ENCODE measurements at places on chromosomes 11 and 22. TPM values are rescaled to one million over a fixed set of nuclear protein-coding genes. Genes with fewer than 3 reads are reported as not detected.

GPHA2 gene
- total RNA-seq: not detected

KDM4E gene
- total RNA-seq: not detected

TSGA10IP gene
- total RNA-seq: not detected

TCN1 gene
- total RNA-seq: not detected

SPDYC gene
- total RNA-seq: not detected

PRAME gene
- total RNA-seq: 0.19 TPM

BAIAP2L2 gene
- not detected for total RNA-seq

MS4A6A gene
- total RNA-seq: 40.8 TPM

OR5B21 gene
- not detected for total RNA-seq

TRIM64C gene
- total RNA-seq: not detected

OR8D1 gene
- total RNA-seq: not detected

PKDREJ gene
- total RNA-seq: 0.04 TPM

SMIM35 gene
- total RNA-seq: not detected

GGTLC2 gene
- not detected for total RNA-seq

CD3E gene
- not detected for total RNA-seq

CHEK1 gene
- 0.59 TPM for total RNA-seq

DGAT2 gene
- 27.7 TPM for total RNA-seq

DNAJB7 gene
- not detected for total RNA-seq

GLB1L2 gene
- 2.4 TPM for total RNA-seq

ALDH3B1 gene
- 21.6 TPM for total RNA-seq

OTOG gene
- not detected for total RNA-seq

TMPRSS13 gene
- total RNA-seq: not detected

CALCB gene
- not detected for total RNA-seq

CPT1B gene
- total RNA-seq: 184 TPM

CCDC81 gene
- not detected for total RNA-seq

SERHL2 gene
- total RNA-seq: 2.4 TPM

KRTAP5-11 gene
- total RNA-seq: not detected

MS4A4A gene
- 7.8 TPM for total RNA-seq

MYOD1 gene
- total RNA-seq: not detected

SAA1 gene
- 1.6 TPM for total RNA-seq

HOATZ gene
- not detected for total RNA-seq

ANO1 gene
- 10.2 TPM for total RNA-seq

PRR5L gene
- 1.3 TPM for total RNA-seq

OR8G5 gene
- total RNA-seq: not detected

DDTL gene
- total RNA-seq: not detected

TPH1 gene
- not detected for total RNA-seq

RBFOX2 gene
- total RNA-seq: 81.8 TPM

PVALB gene
- not detected for total RNA-seq
